ENCODE measurements at places on chromosomes 12 and 14.
A peak's percentile ranks its signal among the peaks of the same experiment; 100 is the strongest.

DNA sequence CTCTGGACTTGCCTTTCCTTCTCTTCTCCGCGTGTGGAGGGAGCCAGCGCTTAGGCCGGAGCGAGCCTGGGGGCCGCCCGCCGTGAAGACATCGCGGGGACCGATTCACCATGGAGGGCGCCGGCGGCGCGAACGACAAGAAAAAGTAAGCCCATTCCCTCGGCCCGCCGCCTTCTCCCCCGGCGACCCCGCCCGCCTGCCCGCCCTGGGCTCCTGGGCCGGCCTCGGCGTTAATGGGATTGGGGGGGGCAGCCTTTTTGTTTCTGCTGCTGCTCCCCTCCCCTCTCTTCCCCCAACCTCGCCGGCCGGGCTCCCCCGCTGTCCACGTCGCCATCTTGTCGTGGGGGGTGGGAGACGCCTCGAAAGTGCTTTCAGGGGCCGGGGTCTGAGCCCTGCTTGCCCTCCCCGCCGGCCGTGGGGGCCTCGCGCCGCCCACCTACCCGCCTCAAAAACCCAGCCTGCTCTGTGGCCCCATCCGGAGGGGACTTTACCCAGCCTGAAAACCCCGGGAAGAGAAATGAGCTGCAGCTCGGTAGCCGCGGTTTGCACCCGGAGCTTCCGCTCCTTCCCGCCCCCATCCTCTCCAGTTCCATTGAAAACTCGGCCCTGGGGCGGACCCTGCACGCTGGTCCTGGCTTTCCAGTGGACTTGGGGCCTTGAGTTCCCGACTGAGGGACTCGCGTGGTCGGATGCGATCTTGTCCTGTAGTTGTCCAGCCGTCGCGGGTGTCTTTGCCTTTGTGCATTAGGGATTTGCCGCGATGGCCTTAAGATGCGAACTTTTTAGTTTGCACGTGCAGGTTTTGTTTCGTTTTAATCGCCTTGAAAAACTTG is 598 bp downstream of the HIF1A start:
- peak; percentile 66 for DNase-seq

DNA sequence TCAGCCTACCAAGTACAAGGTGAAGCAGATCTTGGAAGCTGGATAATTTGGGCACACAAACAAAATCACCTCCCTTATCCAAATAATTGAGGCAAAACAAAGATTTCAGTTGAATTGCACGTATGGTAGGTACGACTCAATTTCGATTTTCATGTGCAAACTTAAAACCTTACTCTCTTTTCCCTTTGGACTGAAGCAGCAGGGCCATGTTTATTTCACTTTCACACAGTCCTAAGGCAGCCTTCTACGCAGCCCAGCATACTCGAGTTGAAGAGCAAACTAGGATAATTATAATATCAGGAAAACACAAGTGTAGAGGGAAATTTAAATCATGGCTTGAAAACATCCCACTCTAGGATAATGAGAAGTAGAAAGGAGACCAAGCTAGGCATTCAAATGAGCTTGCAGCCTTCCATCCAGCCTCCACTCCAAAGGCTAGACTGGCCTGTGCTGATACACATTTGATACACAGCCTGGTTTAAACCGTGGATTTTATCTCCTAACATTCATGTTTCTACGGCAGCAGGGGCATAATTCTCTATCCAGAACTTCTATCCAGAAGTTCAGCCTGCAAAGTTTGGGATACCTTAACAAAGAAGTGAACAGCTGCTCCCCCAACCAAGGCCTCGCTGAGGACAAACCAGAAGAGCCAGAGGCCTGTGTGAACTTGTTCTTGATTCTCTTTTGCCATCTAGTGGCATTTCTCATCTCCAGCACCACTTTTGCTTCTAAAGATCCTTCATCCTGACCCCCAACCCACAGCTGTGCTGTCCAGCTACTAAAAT is 2.4 kb upstream of the RNASE7 start:
- DNase-seq: peak; percentile 35

DNA sequence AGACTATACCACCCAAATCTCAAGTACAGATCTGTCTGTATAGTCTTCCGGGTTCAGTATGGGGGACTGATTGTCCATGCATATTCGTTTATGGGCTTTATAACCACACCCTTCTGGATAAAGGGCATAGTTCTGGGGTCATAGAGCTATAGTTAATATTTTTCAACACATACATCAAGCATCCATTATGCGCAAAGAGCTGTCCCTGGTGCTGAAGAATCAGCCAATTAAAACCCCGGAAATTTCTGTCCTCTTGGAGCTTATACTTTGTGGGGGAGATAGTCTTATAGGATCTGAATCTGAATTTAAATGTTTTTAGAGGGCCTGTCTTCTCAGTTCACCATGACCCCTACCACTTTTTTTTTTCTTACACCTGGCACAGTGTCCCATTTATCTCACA is 256.7 kb downstream of the SUDS3 start:
- DNase-seq: no peak

- DNase-seq: no peak
These were observed 17.5 kb upstream of the ISM2 start for GRCh38 chr14:77516126-77516525.

- no peak for DNase-seq
These were observed 65.3 kb downstream of the FOXN3 start for GRCh38 chr14:89351516-89352404.

Data from DMS79 treated with DMSO at 0.1 percent for 48 hours (cell line).